ENCODE measurements at places on chromosomes 6 and 20. TPM values are rescaled to one million over a fixed set of nuclear protein-coding genes. Genes with fewer than 3 reads are reported as not detected.

LTB gene
- not detected for total RNA-seq

ADTRP gene
- total RNA-seq = 2.2 TPM

SLC17A3 gene
- total RNA-seq = not detected

CAPN11 gene
- under 0.01 TPM for total RNA-seq

ASXL1 gene
- 26.5 TPM for total RNA-seq

Measured in bronchial smooth muscle cell (primary cell).